ENCODE measurements at places on chromosomes 2 and 18.
A peak's percentile ranks its signal among the peaks of the same experiment; 100 is the strongest.

DNA sequence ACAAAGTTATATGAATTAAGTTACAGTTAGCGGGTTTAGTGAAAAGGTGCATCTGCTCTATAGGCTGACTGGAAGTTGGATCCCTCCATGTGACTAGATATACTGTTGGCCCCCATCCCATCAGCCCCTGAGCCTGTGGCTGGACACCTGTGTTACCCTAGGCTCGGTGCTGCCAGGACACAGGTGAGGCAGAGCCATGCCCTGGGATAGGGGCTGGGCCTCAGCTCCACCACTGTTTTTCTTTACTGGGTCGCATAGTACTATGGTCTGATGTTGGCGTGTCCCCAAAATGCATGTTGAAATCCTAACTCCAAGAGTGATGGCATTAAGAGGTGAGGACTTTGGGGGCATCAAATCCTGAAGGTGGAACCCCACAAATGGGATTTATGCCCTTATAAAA, 638.6 kb upstream of the ID2 start:
- DNase-seq = no peak

DNA sequence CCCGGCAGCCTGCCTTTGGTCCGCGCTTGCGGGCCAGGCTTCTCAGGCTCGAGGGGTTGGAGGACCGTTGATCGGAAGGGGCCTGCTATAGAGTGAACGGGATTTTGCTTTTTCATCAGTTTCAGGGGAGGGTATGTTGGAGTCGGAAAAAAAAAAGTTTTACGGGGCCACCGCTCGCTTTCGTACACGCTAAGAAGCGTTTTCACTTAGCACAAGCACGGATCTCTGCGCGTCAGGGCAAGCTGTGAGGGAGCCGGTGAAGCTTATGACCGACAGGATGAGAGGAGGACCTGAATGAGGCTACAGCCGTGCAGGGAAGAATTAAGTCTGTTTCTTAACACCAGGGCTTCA, 443 bp downstream of the CPSF3 start:
- DNase-seq = no peak

GRCh38 chr2:208501206-208501605, 94.6 kb downstream of the PTH2R start:
- DNase-seq = no peak

DNA sequence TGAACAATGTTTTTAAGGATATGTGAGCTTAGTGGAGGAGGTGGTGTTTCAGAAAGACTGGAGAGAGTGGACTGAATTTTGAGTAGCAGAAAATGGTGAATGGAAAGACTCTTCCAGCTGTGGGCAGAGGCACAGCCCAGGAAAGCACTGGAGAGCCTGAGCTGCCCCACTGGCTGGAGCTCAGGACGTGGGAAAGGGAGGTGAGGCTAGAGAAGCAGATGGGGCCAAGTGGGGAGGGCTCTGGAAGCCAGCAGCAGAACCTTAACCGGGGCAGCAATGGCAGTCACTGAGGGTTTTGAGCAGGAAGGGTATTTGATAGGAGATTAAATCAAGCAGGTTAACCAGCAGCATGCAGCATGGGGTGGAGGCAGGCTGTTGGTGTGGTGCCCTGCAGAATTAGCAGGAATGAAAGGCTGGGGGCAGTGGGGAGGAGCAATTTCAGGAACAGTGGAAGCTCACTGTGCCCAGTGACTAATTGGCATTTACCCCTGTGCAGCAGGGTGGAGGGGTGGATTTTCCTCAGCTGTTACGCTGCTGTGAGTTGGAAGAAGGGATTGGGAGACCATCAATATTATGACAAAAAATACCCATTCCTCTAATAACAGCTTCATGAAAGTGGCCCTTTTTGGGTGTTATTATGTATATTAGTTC, 136.2 kb downstream of the CERS6 start:
- DNase-seq = no peak

GRCh38 chr2:149141046-149141445, 102.5 kb downstream of the LYPD6B start:
- no peak for DNase-seq

GRCh38 chr2:86028766-86029381, 76.8 kb downstream of the POLR1A start:
- DNase-seq = no peak

GRCh38 chr2:222451224-222451674, 26.9 kb downstream of the SGPP2 start:
- no peak for DNase-seq

GRCh38 chr2:216206821-216207220, 97.7 kb downstream of the XRCC5 start:
- DNase-seq = no peak

DNA sequence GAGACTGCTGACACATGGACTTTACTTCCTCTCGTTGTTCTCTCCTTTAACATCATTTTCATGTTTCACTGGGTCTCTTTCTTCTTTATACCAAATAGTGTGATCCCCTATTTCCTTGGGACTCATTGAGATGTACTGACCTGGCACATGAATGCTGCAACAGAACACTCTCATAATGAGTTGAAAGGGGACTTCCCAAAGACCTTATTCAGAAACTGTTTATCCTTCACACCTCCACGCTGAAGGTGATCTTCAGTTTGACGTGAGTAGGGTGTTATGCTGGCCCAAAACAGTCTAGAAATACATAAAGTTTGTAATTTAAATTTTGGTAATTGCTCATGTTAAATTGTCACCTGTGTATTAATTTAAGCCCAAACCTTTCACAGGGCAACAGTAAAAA, 1096.8 kb upstream of the GYPC start:
- DNase-seq = no peak

DNA sequence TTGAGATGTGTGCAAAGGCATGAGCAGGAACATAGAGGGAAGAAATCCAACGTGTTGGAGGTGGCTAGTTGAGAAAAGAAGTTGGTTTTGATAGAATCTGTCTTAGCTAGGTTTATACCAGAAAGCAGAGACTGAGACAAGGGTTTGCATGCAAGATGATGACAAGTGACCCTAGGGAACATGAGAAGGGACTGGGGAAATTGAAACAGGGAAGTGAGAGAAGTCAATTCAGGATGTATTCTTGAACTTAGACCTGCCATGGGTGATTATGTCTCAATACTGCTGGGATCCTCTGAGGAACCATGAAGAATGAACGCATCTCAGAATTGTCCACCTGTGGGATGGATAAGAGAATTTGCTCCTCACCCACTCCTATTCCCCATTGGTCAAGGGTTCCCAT, 20.5 kb downstream of the IL36A start:
- no peak for DNase-seq

GRCh38 chr2:119267604-119268003, 44.0 kb downstream of the STEAP3 start:
- DNase-seq = no peak

GRCh38 chr18:9362869-9363268, 28.3 kb downstream of the TWSG1 start:
- no peak for DNase-seq

DNA sequence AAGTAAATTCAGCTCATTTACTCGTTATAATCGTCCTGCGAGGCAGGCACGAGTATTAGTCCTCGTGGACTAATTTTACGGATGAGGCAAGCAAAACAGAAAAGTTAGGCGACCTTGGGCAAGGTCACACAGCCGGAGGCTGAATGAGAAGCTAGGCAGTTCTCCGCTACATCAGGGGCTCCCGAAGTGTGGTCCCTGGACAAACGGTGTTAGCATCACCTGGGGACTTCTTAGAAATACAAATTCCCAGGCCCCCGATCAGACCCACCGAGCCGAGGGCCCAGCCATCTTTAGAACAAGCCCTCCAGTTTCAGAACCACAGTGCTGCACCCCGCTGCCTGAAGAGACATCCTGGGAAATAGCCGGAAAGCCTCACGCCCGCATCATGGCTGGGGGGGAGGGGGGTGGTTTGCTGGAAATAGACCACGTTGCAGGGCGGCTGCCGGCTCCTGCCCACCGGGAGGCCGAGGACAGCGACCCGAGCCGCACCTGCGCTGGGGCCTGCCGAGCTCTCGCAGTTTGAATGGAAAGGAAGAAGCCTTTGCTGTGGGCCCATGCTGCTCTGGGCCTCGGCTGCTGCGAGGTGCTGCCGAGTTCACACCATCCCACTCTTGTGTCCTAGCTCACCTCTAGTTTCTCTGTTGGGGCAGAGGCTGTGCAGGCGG, 72.2 kb downstream of the TFCP2L1 start:
- no peak for DNase-seq

GRCh38 chr2:163888591-163888990, 152.8 kb upstream of the FIGN start:
- no peak for DNase-seq

GRCh38 chr2:9179572-9180201, 26.9 kb upstream of the ASAP2 start:
- DNase-seq = peak; percentile 86

- DNase-seq = no peak
Observed at GRCh38 chr2:237149425-237149824, 63.7 kb downstream of the COPS8 start.

DNA sequence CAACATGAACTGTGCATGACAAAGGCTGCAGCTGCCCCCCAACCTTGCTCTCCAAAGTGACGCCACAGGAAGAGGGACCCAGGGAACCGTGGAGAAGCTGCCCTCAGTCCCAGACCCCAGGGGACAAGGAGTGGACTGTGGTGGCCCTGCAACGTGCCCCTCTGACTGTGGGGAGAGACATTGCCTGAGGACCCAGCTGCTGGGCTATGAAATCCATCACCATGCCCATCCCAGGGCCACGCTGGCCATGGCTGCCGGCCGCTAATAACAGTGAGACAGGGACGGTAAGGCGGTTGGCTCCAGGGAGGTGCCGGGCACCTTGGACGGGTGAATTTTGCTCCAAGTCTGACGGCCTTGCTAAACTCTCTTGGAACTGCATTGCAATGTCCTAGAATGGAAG, 211.3 kb upstream of the HDAC4 start:
- DNase-seq = no peak

DNA sequence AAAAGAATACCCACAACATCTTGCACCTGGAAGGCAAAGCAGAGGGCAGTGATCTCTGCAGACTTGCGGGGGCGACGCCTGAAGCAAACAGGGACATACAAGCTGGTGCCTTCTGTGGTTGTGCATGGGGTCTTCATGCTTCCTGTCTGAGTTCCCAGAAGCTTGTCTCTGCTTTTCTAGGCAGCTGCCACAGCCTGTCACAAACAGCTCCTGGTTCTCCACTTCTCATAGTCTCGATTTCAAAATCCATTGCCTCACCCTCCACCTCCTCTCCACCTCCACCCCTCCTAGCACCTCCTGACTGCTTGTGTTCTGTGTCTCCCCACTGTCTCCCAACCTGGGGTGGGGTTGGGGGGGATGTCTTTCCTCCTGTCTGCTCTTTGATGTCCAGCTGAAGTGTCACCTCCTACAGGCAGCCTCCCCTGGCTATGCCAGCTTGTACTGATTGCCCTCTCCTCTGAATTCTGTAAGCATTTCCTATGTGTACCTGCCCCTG, 1.7 kb upstream of the PROC start:
- DNase-seq = no peak

DNA sequence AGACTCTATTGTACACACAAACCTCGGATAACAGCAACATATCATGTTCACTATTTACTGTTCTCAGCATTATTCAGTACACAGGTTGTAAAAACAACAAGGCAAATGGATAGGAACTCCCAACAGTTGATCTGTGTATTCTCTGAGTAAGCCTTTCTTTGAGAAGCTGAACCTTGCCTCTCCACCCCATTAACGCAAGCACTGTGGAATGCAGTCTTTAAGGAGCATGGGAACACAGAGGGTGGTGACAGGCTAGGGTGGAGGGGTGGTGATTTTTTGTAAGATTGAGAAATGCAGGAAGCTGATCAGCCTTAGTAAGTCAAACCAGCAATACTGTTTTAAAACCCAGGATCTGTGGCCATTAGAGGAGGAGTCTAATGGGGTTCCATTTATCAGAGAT, 19.6 kb upstream of the SERPINB11 start:
- DNase-seq = no peak

- no peak for DNase-seq
Observed at GRCh38 chr18:68387246-68387645, 327.7 kb downstream of the TMX3 start.
